ENCODE measurements at places on chromosomes 1 and 21.

DNA sequence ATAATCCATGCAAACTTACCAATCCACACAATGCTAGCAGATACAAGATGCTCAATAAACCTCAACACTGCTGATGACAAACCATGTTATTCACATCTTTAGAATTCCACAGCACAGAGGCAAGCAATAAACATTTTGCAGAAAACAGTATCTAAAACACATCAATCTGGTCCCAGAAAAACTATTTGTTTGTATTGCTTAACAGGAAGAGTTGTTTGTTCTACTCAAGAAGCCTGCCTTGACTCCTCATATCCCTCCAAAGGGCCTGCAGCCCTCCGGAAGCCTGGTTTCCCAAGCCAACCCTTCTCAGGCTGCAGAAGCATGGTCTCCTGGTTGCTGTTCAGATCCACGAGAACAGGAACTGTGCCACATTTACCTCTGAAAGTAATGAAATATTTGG lies 139.7 kb downstream of the RERE start:
- no peak for DNase-seq

DNA sequence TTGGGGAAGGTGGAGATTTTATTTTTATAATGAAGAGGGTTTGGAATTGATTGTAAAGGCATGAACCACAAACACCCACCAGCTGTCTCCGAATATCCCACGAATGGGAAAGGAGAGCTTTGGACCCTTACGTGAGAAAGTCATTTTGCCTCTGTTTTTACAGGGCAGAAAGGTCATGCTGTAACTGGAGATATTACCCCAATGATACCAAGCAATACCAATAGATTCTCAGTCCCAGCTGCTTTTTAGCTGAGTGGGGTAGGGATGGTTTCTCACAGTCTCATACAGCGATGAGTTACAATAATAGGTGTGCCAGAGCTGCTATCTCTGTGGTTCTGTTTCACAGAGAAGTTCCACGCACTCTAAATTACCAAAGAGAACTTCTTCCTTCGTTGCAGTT lies 8.8 kb upstream of the F3 start:
- no peak for DNase-seq

GRCh38 chr21:38349111-38349746 lies 92.4 kb downstream of the KCNJ15 start:
- no peak for DNase-seq

DNA sequence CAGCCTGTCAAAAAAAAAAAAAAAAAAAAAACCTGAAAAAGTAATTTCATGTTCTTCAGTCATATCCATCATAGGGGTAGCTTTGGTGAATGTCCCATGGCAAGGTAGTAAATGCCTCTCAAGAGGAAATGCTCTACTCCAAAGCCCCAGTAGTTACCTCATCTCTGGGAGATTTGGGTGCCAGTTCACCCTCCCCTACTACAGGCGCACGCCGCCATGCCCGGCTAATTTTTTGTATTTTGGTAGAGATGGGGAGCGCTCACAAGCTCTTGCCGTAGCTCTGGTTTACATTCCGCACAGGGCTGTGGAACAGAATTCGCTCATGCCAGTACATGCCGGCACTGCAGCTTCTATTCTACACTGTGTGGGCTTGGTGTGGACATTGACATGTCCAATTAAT lies 13.7 kb downstream of the PIK3CD start:
- DNase-seq = no peak
